ENCODE measurements at places on chromosomes 13 and 19.
A peak's percentile ranks its signal among the peaks of the same experiment; 100 is the strongest.

- no peak for DNase-seq
Measured at GRCh38 chr13:84187626-84188025, 305.4 kb upstream of the SLITRK1 start.

DNA sequence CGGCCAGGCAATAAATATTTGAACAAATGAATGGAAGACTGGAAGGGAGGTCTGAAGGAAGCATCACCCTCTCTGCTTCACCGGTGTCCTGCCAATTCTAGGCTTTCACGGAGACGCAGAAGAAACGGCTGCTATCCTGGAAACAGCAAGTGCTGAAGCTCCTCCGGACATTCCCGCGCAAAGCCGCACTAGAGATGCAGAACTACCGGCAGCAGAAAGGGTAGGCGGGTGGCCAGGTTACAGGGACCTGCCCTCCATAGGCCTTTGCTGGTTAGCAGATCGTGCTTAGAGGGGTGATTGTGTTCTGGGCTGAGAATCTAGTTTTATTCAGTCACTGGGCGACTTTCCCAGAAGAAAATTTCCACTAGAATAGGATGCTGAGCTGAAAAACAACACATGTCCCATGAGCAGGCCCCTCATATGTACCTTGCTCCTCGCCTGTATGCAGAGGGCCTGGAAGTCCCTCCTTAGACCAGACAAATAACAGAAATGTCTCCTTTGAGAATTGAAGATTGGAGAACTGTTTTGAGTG is 11.0 kb downstream of the PAF1 start:
- no peak for DNase-seq

DNA sequence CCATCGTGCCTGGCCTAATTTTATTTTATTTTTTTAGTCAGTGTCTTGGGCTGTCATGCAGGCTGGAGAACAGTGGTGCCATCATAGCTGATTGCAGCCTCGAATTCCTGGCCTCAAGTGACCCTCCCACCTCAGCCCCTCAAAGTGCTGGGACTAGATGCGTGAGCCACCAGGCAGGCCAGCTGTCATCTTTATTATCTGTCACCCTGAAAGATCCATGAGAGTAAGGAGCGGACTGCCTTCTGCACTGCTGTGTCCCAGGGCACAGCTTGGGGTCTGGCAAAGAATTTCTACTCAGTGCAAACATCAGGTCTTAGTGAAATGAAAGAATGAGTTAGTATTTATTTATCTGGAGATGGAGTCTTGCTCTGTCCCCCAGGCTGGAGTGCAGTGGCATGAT is 9.5 kb upstream of the TLE5 start:
- no peak for DNase-seq

DNA sequence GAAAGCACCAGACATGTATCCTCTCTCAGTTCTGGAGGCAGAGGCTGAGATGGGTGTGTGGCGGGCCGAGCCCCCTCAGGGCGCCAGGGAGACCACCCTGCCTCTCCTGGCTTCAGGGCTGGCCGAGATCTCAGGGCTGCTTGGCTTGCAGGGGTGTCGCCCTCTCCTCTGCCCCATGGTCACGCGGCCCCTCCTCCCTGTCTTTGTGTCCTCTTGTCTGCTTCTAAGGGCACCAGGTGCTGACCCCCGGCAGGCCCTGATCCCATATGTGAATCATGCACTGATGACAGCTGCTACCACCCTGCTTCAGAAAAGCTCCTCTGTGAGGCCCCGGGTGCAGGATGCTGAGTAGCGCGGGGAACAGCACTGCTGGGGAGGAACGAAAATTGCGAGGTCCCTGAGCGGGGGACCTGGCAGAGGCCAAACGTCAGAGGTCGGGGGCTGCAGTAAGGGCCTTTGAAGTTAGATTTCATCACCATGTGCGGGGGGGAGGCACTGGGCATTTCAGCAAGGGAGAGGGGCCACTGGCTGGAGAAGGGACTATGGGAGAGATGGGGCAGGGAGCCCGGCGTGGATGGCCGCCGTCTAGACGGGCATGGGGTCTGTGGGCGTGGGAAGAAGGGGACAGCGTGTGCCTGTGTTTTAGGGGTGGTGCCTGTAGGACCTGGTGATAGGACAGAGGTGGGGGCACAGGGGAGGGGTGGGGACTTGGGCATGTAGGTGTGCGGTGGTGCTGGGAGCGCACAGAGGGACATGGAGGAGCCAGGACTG is 125.2 kb downstream of the KDM4B start:
- DNase-seq = no peak

- DNase-seq = no peak
Measured at GRCh38 chr19:3586707-3587346, 1.5 kb downstream of the GIPC3 start.

GRCh38 chr19:21463449-21464105 is 41.8 kb upstream of the ZNF429 start:
- peak; percentile 35 for DNase-seq

- no peak for DNase-seq
Measured at GRCh38 chr19:1609103-1609396, 3.8 kb upstream of the UQCR11 start.

- no peak for DNase-seq
Measured at GRCh38 chr13:28743020-28743419, 24.2 kb upstream of the SLC46A3 start.

DNA sequence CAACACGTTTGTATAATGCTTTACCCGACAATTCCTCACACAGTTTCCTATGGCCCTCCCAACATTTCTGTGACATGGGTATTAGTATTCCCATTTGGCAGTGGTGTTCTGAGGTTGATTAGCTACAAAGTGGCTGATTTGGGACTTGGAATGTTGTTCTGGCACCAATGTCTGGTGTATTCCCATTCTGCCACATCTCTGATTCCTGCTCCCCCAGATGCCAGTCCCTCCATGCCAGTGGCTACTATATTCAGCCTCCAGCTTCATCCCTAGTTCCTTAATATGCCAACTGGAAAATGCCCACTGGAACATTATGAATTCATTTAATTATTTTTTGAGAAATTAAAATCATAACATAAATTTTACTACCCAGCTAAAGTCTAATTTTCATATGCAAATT is 60.6 kb upstream of the NBEA start:
- no peak for DNase-seq

- DNase-seq = peak; percentile 80
Measured at GRCh38 chr19:12782424-12783290, 7.3 kb upstream of the HOOK2 start.

DNA sequence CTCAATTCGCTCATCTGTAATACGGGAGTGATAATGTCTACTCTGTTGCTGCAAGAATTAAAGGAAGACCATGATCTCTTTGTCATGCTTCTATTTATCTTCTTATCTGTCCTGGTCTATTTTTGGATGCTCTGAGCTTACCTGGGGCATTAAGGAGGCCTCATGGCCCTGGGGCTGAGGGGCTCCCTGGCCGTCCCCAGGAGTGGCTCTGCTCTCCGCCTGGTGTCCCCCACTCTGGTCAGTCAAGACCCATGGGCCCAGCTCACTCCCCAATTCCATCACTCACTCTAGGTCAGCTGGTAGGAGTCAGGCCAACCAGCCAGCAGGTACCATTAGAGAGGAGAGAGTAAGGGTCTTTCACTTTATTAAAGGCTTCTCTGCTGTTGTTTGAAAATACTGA is 1.1 kb upstream of the CHST8 start:
- DNase-seq = no peak

DNA sequence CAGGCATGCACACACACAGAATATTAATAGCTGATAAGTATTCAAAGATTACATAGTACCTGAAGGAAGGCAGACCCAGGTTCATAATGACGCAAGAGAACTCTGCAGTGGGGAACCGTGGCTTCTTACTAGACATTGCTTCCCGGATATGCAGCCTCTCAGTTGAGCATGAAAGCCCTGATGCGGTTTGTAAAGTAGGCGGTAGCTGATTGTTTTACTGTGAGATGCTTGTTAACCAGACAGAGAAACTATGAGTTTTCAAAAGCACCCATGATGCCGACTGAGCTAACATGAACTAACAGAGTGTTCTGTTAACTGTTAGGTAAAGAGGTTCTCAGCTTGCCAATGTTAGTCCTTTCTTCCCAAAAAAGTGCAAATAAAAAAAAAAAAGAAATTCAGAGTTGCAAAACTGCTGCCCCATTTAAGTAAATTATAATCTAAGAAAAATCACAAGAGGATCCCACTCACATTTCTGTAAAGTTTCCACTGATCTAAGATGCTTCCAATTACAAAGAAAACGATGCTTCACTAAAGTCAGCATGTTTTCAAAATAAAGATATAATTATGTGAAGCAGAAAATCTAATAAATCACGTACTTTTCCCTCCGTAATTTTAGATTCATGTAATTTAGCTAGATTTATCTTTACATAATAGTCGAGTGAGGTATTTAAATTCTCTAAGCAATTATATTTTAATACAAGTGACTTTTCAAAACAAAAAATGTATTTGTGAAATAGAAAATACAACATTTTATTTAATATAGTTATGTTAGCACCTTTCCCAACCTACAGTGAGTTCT is 2.2 kb downstream of the FLT1 start:
- DNase-seq = peak; percentile 79

DNA sequence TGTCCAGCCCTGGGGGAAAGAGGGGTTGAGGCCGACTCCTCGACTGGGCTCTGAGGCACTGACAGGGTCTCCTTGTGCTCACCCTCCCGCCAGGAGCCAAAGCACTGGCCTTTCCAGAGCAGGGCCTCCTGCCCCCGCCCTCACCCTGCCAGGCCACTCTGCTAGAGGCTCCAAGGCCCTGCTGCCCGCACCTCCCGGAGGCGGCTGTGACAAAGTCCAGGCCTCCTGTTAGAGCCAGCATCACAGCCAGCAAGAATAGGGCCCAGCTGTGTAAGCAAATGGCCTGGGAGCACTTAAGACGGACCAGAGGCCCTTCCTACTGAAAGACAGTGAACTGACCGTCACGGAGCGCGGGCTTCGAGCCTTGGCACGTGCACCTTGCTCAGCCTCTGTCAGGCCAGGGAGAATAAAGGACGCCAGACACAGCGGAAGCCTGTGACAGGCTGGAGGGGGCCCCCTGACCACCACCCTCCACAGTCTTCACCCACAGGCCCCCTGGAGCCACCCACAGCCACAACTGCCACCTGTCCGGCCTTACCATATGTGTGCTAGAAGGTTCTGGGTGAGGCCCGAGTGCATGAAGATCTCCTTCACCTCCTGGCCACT is 50.9 kb downstream of the EPS15L1 start:
- no peak for DNase-seq

DNA sequence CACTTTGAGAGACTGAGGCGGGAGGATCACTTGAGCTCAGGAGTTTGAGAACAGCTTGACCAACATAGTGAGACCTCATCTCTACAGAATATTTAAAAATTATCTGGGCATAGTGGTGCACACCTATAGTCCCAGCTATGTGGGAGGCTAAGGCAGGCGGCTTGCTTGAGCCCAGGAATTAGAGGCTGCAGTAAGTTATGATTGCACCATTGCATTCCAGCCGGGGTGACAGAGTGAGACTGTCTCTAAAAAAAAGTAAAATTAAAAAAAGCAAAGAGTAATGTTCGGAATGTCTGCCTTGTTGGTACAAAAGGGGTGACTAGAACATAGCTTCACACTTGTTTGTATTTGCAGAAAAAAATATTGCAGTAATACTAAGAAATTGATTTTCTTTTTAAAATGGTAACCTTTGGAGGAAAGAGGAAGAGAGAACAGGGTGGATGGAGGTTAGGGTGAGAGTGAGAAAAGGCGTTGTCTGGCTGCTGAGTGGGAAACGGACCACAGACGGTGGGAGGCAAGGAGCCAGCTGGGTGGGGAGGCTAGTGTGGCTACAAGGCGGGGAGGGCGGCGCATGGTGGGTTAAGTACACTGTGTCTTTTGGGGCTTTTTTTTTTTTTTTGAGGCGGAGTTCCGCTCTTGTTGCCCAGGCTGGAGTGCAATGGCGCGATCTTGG is 10.2 kb downstream of the PPP1R14A start:
- DNase-seq = peak; percentile 28

DNA sequence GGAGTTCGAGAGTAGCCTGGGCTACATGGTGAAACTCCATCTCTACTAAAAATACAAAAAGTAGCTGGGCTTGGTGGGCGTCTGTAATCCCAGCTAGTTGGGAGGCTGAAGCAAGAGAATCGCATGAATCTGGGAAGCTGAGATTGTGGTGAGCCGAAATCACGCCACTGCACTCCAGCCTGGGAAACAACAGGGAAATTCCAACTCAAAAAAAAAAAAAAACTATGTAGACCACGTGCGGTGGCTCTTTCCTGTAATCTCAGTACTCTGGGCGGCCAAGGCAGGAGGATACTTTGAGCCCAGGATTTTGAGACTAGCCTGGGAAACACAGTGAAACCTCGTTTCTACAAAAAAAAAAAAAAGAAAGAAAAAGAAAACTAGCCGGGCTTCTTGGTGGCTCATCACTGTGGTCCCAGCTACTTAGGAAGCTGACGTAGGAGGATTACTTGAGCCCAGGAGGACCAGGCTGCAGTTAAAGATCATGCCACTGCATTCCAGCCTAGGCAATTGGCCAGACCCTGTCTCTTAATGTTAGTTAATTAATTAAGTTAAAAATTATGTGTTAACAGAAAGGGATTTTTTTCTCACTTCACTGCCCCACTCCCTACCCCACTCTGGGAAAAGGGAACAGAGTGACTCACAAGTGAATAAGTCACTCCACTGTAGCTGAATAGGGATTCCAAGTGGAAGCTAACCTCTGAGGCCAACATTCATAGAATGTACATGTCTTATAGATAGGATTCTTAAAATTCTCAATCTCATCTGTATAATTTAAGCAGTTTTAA is 2.2 kb downstream of the ZNF83 start:
- DNase-seq = no peak

- DNase-seq = no peak
Measured at GRCh38 chr13:107548338-107548737, 667.0 kb downstream of the LIG4 start.

GRCh38 chr19:39200803-39201115 is 3.3 kb downstream of the SYCN start:
- no peak for DNase-seq

GRCh38 chr13:26019251-26019650 is 32.6 kb downstream of the SHISA2 start:
- DNase-seq = no peak

DNA sequence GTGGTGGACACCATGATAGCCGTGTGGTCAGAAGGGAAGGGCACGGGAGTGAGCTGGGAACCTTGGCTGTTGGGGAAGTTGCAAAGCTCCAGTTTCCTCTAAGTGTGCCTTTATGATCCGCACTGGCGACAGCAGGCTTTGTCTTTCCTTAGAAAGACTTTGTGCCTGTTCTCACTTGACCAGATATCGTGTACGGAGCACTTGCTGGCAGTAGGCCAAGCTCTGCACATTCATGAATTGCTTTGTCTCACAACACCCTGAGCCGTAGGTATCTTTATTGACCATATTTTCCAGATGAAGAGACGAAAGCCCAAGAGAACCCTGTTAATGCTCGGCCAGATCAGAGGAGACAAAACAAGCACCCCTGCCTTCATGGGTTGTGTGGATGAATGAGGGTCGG is 15.1 kb downstream of the CUL4A start:
- no peak for DNase-seq

- DNase-seq = peak; percentile 53
Measured at GRCh38 chr13:65914716-65915115, 1315.4 kb downstream of the PCDH9 start.

DNA sequence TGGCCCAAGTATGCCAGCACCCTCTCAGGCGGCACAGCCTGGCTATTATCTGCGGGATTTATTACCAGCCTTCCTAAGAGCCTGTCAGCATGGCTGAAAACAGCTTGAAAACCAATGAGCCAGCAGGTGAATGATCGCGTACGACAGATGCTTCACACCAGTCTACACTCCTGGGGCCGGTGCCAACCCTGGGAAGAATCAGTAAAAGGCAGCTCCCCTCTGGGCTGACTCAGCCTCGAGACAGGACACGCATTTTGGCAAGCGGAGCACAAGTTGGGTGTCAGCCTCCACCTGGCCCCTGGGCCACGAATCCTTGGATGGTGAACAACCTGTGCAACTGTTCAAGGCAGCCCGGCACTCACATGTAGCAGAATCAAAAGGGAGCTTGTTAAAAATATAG is 15.6 kb downstream of the EMP3 start:
- DNase-seq = no peak

GRCh38 chr13:45626731-45627374 is 11.3 kb upstream of the ERICH6B start:
- DNase-seq = peak; percentile 62

All from EL (cell line).